ENCODE measurements at places on chromosomes 12 and 14.
A peak's percentile ranks its signal among the peaks of the same experiment; 100 is the strongest.

DNA sequence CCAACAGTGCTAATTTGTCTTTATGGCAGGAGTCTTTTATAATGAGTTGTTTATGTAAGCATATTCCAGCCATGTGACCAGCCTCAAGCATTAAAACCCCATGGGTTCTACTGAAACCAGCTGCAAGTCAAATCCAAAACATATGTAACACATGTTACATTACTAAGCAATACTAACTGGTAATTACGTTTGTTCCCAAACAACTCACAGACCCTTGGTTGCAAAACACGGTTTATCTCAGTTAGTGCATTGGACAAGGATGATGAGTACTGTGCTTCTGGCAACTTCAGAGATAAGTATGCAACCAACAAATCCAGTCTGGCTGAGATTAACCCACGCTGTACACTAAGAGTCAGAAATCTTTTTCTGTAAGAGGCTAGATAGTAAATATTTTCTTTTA is 110.1 kb upstream of the FAR2 start:
- no peak for DNase-seq

GRCh38 chr12:11719678-11720099 is 70.2 kb downstream of the ETV6 start:
- no peak for DNase-seq

DNA sequence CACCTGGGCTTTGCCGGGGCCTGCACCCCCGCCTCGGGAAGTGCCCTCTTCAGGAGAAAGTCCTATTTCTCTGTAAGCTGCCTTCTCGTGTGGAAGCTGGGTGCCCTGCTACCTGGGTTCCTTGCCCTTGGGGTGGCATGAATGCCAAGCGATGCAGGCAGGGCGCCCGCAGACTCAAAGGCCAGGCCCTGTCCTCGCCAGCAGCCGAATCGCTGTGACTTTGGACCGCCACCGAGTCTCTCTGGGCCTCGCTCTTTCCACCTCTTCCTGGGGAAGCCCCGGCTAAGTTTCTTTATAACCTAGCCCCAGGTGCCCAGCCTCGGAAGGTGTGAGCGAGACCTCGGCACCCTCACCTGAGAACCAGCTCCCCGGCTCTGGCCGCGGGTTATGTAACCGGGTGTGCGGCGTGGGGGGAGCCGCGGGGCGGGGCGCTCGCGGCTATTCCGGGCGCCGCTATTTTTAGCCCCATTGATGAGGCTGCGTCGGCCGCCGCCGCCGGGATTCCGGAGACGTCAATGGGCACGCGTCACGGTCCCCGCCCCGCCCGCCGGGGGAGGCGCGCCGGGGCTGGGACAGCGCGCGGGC is 14.6 kb upstream of the NR4A1 start:
- no peak for DNase-seq

DNA sequence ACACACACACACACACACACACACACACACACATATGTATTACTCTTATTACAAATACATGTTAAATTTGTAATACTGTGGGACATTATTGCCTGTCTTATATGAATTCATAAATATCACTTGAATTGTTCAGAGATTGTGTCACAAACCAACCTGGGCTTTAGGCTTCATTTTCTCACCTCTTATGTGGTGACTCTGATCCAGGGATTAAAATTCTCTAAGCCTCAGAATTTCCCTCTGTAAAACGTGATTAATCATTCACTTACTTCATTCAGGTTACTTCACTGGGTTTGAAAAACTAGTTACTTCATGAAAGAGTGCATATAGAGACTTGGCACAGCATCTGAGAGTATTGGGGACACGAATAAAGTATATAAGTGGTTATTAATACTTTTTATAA is 240.3 kb upstream of the PDZRN4 start:
- no peak for DNase-seq

- DNase-seq = no peak
Measured at GRCh38 chr12:117033382-117034221, 65.6 kb downstream of the TESC start.

DNA sequence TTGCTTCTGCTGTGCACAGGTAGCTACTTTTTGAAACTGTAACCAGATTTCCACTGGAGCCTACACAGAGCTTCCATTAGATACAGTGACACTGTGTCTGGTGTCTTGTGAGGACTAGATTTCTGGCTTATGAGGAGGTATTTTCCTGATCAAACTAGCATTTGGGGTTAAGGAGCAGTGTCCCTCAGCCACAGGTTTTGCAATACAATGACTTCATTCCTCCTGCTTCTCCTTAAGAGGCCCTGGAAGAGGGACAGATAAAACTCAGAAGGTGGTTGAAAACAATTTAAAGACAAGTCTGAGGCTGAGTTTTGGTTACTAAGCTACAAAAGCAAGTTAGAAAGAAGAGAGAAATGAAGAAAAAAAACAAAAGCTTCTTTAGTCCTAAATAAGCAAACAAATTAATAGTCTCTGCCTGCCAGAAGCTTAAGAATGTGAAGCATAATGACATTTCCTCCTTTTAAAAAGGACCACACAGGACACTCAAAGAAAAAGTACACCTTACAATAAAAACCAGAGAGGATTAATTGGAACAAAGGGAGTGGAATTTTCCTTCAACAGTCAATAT is 53.0 kb downstream of the PKP2 start:
- DNase-seq = no peak

DNA sequence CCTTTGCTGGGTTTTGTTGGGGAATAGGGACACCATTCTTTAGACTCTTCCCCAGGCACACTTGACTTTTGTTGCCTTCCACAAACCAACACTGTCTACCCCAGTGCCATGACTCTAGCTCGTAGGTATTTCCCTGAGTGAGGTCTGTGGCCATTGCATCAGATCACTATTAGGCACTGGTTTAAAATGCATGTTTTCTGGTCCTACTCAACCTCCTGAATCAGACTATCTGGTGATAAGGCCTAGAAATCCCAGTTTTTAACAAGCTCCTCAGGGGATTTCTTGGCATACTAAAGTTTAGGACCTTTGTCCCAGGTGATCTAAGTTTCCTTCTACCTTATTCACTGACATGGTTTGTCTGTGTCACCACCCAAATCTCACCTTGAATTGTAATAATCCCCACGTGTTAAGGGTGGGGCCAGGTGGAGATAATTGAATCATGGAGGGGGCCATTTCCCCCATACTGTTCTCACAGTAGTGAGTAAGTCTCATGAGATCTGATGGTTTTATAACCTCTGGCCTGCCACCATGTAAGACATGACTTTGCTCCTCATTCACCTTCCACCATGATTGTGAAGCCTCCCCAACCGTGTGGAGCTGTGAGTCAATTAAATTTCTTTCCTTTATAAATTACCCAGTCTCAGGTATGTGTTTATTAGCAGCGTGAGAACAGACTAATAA is 87.8 kb upstream of the PSMC1 start:
- no peak for DNase-seq

GRCh38 chr14:89325299-89325883 is 91.6 kb downstream of the FOXN3 start:
- no peak for DNase-seq

DNA sequence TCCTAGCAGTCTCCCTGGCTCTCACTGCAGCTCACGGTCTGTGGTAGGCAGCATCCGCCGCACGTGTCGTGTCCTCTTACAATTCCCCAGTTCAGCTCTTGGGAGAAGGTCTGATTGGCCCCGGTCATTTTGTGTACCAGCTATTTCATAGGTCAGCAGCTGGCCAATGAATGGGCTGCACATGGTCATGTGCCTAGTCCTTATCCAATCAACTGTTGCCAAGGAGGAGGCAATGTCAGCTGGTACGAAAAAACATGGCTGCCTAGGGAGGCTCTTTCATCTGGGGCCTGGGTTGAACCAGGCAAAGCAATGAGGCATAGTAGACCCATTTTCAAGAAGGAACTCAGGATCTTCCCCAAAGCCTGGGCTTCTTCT is 46.1 kb downstream of the RNFT2 start:
- DNase-seq = peak; percentile 18

DNA sequence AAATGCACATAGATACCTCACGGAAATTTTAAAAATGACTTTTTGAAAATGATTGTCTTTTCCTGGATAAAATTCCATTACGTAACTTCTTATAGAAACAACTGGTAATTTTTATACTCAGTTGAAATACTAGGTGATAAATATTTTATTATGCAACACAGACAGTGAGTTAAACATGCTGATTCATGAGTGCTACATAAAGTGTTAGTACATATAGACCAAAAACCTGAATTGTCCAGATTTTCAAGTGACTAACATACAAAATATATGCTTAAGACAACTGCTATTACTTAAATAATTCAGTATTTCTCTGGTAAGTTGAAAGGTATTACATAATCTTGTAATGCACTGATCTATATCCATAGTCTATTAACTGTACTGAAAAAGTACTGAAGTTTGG is 11.9 kb downstream of the PTPRO start:
- DNase-seq = no peak

- no peak for DNase-seq
Measured at GRCh38 chr12:96338852-96339471, 61.3 kb downstream of the CDK17 start.

DNA sequence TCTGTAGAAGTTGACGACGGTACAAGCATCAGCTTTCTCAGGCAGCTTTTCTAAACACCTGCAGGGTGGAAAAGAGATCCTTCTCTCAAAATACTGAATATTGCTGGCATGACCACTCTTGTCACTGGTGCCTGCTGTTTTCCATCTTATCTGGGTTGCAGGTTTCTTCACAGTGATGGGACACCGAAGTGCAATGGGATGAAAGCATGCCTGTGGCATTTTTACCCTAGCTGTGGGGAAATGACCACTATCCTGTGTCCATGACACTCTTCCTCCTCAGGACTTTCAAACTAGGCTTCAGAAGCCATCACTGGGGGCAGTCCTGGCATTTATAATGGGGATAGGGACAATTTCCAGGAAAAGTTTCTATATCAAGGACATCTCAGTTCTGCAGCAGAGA is 98.5 kb downstream of the ETV6 start:
- DNase-seq = no peak

- no peak for DNase-seq
Measured at GRCh38 chr12:47731723-47732122, 6.4 kb upstream of the ENDOU start.
